ENCODE measurements at places on chromosomes 7 and 10.

DNA sequence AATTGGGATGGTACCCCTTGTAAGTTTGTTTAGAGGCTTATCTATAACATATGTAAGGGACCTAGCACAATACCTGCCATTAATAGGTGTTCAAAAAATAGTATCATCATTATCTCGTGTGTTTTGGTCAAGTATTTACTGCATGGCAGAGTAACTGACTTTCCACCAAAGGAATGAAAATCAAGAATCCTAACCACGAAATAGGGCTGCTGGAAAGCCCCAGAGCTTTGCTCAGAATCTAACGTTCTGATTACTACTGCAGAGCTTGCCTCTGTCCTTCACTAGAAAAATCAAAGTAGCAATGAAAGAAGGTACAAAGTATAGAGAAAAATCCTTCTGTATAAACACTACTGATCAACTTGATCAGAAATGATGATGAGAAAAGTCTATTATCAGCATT is 34.9 kb downstream of the DCLRE1C start:
- DNase-seq = no peak

DNA sequence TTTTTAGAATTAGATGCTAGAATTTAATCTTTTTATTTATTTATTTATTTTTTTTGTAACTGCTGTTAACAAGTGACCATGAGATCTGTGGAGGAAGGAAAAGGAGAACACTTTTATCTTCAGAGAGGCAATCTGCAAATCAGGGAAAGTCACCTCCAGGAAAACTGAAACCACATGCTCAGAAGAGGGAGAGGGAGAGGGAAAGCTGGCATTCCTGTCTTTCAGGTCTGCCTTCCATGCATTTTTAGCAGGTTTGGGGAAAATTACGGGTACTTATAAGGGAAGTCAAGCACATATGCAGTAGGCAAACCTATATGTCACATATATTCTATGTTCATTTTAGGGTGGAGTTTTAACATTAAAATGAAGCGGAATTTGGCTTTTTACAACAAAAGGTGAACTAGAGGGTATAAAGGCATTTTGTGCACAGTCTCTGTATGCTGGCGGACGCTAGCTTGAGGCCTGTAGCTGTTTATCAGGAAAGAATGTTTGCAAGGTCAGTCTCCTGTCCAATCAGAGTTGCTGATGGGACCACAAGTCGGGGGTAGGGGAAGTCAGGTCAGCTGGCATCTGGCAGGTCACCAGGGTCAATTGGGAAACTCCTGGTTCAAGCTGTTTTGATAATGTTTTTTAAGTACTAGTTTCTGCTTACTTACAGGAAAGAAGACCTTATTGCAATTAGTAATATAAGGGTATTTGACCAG is 333.5 kb downstream of the GPR158 start:
- DNase-seq = no peak

DNA sequence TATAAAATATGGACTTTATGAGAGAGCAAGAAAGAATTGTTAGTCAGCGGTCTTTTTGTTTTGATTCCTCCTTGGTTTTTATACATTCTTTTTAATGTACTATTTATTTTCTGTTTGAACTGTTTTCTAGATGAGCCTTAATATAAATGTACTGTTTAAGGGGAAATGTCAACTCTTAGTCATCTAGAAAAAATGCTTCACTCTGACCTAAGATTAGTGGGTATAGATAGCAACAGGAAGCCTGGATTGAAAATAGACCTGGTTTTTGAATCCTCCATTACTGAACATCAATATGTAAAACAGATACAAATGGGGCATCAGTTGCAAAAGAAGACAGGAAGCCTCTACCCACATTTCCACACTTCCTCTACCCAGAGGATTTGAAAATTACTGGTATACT is 87.8 kb downstream of the CHRM2 start:
- DNase-seq = no peak

DNA sequence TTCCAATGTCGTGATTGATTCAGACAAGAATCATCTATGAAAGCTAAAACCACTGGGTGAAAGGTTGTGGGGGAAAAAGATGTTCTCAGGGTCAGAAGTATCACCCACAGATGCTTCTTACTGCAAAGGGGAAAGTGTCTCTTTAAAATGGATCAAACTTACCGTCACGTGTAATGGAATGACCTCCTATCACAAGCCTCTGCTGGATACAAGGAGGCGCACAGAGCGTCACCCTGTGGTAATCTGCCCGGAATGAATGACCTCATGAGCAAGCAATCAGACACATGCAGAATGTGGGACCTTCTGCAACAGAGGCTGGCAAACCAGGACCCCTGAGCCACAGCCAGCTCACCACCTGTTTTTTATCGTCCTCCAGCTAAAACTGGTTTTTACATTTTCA is 33.0 kb downstream of the WIPF3 start:
- no peak for DNase-seq

GRCh38 chr7:27199849-27200760 is at the start of gene HOXA13:
HOXA13 (minus strand) TSS chr7:27200091; CDS start chr7:27200077, 14 bp downstream.
- peak; percentile 69 for DNase-seq

DNA sequence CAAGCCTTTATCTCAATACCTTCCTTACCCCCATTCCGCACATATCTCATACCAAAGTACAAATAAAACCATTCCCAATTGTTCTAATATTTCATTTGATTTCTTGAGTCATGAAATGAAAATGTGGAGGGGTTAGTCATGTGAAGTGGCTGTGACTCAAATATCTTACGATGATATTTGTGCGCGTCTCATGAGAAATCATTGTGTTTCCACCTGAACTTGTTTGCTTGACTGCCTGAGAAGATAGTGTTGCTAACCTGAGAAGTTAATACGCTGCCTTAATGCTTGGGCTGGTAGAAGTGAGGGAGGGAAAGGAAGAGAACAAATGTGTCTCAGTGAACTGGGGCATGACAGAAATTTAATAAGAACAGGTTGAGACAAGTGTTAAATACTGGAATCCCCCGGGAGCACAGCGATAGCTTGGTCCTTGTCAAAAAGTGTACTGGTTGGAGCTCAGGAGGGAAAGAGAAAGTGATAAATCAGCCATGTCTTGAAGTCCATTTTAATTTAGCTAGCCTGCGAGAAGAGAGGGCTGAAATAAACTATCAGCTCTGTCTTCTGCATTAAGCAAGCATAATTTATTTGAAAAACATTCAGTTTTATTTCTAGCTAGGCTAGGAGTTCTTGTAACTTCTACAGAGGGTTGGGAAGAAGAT is 7.2 kb upstream of the EPHA1 start:
- no peak for DNase-seq

DNA sequence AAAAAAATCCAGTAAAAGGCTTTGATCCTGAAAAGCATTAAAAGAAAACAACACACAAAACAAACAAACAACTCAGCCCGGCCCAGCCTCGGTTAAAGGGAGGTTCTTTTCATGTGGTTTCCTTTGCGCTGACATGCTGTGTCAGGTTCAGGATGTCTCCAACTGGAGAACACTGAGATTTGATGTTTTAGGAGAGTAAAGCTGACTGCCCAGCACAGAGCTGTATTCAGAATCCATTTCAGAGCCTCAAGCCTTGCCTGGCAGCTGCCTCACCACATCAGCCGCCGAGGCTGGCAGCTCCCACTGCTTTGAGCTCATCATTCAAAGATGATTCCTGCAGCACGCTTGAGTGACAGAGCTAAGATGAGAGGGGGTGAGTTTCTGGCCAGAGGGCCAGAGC is 205.8 kb upstream of the LYZL1 start:
- DNase-seq = no peak

- DNase-seq = no peak
These were observed 334.4 kb upstream of the CACNA2D1 start for GRCh38 chr7:82778021-82778420.

DNA sequence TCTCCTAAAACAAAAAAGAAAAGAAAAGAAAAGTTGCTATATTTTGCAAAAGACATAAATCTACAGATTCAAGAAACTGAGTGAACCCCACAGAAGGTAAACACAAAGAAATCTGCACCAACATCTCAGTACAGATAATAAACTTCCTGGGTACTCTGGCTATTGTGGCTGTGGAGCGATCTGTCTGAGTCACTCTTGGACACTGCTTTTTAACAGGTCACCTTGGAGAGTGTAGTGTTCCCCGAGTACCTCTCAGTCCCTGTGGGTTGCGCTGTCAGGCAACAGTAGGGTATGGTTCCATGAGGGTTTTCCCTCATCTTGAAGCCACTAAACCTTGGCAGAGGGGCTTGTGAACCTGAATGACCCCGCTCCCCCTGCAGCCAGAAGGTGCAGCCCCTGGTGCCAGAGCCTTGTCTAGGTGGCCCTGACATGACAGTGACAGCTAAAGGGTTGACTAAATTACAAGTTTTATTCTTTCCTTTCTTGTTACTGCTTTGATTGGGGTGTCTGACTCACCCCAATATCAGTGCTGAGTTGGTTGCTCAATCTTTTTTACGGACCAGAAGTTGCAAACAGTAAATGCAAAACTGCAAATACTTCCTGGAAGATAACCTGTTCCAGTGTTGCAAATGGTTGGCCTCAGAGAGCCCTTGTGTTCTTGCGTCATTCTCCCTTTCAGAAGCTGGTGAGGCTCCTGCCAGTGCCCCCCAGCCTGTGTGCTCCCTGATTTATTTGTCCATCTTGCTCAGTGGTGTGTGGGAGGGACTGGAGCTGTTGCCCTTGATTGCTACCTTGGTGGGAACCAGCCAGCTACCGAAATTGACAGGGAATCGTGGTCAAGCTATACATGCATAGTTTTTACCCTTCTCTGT is 30.6 kb downstream of the POR start:
- no peak for DNase-seq
